ENCODE measurements at places on chromosomes 5 and 9.

GRCh38 chr9:129768486-129768885 is 15.6 kb upstream of the PTGES start:
- DNase-seq = no peak

- DNase-seq = peak; percentile 44
These were observed 861 bp downstream of the UBQLN1 start for GRCh38 chr9:83706676-83707517.

GRCh38 chr9:137382444-137383080 is 40.4 kb downstream of the EXD3 start:
- no peak for DNase-seq

GRCh38 chr5:117242028-117242427 is 667.4 kb upstream of the SEMA6A start:
- DNase-seq = no peak

DNA sequence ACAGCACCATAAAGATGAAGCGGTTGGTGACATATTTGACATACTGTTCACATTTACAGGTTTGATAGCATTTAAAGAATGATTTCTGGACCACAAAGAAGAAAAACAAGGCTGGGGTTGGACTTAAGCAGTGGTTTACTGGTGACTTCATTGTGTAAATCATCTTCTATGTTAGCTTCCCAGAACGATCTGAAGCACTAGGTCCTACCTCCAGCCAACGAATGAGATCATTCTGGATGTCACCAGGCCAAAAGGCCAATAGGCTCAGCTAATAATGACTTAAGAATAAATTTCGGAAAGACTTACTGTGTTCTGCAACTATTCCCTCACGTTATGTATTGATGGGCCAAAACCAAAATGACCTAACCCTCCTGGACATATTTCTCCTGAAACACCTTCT is 675.3 kb upstream of the CCNG1 start:
- no peak for DNase-seq

Data from anterior cingulate cortex (tissue), 58 donors.